Lung microvascular endothelial cell (primary cell): ENCODE measurements at places on chromosomes 3 and 15. TPM values are rescaled to one million over a fixed set of nuclear protein-coding genes. Genes with fewer than 3 reads are reported as not detected.
A peak's percentile ranks its signal among the peaks of the same experiment; 100 is the strongest.

DNA sequence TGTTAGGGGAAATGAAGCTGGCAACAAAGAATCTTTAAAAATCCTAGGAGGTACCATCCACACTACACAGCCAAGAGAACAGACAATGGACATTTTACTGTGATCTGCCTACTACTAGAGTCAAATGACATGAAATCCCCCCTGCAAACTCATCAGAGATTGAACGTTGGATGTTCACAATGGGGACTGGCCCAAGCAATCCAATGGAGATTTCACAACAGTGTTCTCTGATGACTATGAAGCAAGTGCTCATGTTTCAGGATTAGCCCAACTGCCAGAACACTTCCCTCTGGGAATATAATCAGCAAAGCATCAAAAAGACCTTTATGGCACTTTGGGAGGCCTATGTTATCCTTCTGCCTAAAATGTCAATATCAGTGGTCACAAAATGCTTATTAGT is 97.8 kb downstream of the IGSF11 start:
- no peak for DNase-seq

DNA sequence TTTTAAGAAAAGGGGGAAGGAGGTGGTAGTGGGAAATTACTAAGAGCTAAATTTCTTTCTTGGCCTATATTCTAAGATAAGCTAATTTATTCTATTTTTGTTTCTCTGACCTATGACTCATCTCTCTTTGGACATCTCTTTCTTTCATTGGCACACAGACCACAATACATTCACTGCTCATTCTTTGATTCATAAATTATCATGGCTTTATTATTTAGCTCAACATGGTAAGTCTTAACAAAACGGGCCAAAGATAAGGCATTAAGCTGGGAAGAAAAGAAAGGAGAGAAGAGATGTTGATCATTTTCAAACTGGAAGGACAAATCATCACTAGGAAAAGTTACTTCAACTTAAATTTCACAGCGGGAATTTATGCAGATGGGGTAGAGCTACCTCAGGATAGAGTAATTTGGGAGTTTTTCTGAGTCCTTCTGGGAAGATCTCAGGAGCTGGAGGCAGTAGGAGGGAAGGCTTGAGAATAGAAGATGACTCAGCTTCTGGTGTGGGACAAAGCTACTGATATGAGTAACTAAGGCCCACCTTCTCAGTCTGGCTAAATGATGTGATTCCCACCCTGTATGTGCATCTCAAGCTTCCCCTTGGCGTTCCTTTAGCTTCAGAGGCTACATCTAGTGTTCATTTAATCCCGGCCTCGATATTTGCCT is 7.5 kb upstream of the ALCAM start:
- no peak for DNase-seq

DNA sequence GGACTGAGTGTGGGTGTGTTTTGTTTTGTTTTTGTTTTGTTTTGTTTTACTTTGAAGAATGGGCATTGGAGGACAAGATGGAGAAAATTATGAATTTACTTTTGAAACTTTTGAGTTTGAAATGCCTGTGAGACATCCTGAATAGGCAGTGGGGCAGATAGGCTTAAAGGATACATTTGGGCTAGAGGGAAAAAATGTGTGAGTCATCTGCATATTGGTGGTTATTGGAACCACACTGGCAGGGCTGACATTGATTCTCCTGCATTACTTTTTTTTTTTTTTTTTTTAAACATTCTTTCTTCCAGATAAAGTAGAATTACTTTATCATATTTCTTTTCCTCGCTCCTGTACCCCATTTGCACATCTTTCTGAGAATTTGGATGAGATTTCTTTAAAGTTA is 56.1 kb downstream of the CALML4 start:
- DNase-seq: no peak

DNA sequence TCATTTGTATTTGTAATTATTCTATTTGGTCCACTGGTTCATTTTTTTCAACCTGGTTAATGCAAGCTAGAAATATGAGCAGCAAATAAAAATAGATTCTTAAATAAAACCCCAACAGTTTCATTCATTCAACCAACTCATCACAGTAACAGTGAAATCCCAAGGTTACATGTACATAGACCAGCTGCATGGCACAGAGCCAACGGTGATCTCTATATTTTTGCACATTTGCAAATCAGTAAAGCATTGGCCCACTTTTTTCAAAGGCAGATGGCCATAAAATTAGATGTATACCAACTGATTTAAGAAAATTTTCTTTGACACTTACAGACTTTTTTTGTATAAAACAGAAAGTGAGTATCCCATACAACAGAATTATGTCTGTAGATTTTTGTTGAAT is 49.3 kb downstream of the STRIT1 start:
- no peak for DNase-seq

GRCh38 chr3:120894316-120895057 is 13.5 kb upstream of the STXBP5L start:
- no peak for DNase-seq

- peak; percentile 52 for DNase-seq
Measured at GRCh38 chr3:115436767-115437301, 186.5 kb upstream of the GAP43 start.

DNA sequence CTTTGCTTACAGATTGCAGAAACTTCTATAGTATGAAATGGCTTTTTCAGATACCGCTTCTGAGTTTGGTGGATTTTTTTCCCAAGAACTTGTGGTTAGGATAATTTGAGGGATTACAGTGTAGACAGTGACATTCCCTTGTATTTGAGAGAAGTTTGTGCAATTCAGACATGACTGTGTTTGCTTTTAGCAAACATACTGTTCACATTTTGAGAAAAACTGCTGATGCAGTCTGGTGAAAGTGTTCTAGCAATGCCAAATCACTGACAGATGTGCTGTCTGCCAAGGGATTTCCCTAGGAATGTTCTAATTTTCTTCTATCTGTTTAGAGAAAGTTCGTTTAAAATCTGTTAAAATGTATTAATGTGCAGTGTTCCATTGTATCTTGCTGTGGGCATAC is 652.6 kb downstream of the FHIT start:
- no peak for DNase-seq

GRCh38 chr3:28050885-28051284 is 190.5 kb upstream of the CMC1 start:
- DNase-seq: no peak

DNA sequence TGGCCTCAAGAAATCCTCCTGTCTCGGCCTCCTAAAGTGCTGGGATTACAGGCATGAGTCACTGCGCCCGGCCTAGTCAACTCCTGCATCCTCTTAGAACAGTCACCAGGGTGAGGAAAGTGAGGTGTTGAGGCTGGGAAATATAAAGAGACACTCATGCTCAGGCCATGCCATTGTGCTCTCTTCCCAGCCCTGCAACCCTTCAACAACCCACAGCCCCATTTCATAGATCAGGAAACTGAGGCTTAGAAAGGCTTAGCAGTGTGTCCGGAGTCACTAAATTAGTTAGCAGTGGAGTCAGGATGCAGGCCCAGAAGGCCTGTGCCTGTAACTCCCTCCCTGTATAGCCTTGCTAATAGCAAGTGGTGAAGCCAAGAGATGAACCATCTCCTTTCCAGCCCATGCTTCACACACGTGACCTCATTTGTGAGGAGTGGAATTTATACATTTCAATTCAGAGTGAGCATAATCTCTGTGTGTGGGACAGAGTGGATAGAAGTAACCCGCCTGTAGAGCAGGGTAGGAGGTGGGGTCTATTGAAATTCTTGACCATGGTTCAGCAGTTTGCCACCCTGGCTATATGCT is 51.7 kb upstream of the USP3 start:
- DNase-seq: no peak

GRCh38 chr3:65659396-65659795 is 379.3 kb downstream of the MAGI1 start:
- no peak for DNase-seq

DNA sequence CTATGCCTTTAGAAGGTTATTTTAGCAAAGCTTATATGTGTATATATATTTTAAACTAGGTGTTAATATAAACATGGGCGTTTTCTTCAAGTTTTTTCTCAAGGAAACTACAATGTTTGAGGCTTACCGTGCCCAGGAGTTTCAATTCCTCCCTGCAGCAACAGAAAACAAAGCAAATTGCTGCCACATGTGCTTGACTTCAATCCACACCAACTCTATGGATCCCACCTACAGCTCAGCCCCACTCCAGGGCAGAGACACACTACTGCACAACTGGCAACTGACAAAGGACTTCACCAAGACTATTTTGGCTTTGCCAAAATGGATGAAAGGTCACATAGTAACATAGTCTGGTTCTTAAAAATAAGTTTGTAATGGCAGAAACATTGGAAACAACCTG is 346.6 kb downstream of the ERC2 start:
- DNase-seq: no peak

DNA sequence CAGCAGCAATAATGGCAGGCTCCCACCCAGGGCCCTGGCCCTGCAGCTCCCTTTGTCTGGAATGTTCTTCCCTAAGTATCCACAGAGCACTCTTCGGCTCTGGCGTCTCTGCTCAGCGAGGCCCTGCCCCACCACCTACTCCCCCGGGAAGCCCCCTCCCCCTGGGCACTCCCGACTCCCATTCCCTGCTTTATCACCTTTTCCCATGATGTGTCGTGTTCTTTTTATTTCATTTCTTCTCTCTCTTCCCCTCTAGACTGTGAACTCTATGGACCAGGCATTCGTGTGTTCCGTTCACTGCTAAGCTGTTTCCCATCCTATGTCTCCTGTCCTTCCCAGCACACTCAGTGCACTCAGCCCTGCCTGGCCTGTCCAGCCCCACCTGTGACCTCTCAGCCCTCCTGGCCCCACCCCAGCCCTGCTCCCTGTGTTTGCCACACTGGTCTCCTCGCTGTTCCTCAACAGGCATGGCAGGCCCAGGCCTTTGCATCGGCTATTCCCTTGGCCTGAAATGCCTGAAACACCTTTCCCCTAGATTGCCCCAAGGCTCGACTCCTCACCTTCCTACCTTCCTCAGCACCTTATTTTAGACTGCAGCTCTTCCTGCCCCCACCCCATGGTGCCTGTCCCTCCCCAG is 107.4 kb downstream of the TPRA1 start:
- DNase-seq: no peak

- DNase-seq: no peak
Measured at GRCh38 chr3:128342701-128343180, 123.9 kb downstream of the DNAJB8 start.

- no peak for DNase-seq
Measured at GRCh38 chr15:64948916-64949315, 37.2 kb downstream of the ANKDD1A start.

GRCh38 chr3:115986555-115987207 is 363.4 kb downstream of the GAP43 start:
- no peak for DNase-seq

DNA sequence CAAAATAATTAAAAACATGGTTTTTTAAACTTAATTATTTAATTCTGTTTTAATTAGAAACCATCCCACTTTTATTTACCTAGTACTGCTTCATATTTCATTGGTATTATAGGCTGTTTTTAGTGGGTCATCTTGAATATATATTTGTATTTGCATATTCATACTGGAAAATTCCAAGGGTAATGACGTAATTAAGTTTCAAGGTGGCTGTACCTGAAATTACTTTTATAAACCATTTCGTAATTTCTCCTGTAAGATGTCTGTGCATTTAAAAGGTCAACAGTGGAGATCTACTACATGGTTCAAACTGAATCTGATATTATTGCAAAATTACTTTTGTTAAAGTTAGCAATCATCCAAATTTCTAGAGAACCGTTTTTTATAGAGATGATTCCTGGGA is 133.8 kb upstream of the NAALADL2 start:
- no peak for DNase-seq

DNA sequence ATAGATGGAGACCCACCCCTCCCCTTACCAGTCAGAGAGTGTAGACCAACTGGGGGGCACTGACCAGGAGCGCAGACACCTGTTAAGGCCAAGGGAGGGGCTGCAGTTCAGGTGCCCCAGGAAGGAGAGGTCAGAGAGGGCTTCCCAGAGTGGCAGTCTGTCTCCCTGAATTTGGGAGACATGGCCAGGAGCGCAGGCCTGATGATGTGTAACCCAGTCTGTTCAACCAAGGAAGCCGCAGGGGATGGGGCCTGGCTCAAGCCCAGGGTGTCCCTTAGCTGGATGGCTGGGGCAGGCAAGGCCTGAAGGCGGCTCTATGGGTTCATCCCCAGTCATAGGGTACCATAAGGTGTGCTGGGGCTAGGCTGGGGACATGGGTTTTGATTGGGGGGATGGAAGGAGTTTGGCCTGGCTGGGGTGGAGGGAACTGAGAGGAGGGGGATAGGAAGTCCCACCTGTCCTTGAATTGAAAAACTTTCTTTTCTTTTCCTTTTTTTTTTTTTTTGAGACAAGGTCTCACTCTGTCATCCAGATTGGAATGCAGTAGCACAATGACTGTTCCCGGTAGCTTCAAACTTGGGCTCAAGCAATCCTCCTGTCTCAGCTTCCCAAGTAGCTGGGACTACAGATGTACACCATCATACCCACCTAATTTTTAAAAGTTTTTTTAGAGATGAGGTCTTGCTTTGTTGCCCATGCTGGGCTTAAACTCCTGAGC is 75.7 kb downstream of the SMAD6 start:
- DNase-seq: no peak

- DNase-seq: no peak
Measured at GRCh38 chr3:164620423-164620822, 457.9 kb downstream of the SI start.

DNA sequence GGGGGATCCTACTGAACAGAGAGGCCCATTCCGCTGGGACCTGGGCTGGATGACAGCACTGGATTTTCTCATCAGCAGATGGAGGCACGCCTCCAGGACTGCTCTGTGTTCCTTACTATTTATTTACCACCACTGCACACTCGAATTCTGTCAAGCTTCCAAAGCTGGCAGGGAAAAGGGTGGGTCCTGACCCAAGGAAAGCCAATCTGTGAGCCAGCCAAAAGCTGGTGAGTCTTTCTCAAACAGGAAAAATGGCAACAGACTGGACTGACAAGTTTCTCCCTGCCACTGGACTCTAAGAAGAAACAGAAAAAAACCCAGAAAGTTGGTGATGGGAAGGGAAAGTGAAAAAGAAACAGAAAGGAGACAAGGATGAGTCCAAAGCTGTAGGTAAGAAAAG is 37.8 kb downstream of the CD47 start:
- no peak for DNase-seq

GRCh38 chr15:52486003-52486996 is 42.4 kb downstream of the MYO5A start:
- no peak for DNase-seq

- DNase-seq: peak; percentile 91
Measured at GRCh38 chr3:183287301-183287971, 34.4 kb downstream of the B3GNT5 start.

- no peak for DNase-seq
Measured at GRCh38 chr3:64152676-64153466, 72.4 kb downstream of the PRICKLE2 start.

DNA sequence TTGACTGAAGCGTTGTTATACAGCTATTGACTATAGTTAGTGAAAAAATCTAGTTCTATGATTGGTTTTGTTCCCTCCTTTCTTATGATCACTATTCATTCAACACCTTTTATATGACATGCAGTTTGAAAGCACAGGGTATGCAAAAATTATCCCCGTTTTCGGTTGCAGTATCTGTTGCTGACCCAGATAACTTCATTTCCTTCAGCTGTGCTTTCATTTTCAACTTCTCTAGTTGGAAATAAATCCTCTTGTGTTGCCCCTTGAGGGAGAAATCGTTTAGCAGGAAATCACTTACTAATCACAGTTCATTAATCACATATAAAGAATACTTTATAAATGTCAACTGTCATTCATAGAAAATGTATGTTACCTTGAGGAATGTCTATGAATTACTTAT is 55.1 kb downstream of the MBNL1 start:
- DNase-seq: peak; percentile 59

ANKUB1 gene
- not detected in 2 replicates for total RNA-seq

STAB1 gene
- total RNA-seq: 136 and 224 TPM in 2 replicates

NEK10 gene
- 1.1 and 1.4 TPM in 2 replicates for total RNA-seq

A4GNT gene
- total RNA-seq: not detected in 2 replicates

ZNF660 gene
- 0.22 and 1.4 TPM in 2 replicates for total RNA-seq

KBTBD8 gene
- 1.5 and 2.4 TPM in 2 replicates for total RNA-seq

STRIT1 gene
- total RNA-seq: not detected in 2 replicates

FETUB gene
- not detected in 2 replicates for total RNA-seq
